Bone marrow (tissue), 2 donors: ENCODE measurements at places on chromosomes 16 and 17.

- DNase-seq = no peak
Observed at GRCh38 chr16:73255031-73255430, 207.1 kb upstream of the ZFHX3 start.

DNA sequence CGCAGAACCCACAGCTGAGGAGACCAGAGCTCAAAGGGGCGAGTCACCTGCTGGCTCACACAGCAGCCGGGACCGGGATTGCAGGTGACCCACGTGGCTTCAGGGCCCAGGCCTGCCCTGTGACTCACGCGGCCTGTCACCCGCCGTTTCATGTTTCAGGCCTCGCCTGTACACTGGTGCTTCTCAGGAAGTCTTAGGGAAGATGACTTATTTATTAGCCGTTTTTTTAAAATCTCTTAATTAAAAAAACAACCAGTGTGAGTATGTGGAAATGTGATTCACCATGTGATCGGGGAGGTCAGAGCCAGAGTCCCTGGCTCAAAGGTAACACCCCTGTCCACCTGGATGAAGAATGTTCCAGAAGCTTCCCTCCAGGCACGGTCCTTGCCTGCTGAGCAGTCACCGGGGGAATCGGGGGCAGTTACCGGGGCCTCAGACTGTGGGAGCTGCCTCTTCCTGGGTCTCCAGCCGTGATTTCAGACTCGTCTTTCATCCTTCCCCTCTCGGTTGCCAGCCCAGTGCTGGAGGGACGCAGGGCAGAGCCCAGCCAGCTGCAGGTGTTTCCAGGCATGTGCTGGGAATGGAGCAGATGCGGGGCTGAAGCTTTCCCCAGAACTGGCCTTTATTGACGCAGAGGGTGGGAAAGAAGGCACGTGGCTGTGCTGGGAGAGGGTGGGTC, 49.3 kb downstream of the CMIP start:
- peak; percentile 7 for DNase-seq

DNA sequence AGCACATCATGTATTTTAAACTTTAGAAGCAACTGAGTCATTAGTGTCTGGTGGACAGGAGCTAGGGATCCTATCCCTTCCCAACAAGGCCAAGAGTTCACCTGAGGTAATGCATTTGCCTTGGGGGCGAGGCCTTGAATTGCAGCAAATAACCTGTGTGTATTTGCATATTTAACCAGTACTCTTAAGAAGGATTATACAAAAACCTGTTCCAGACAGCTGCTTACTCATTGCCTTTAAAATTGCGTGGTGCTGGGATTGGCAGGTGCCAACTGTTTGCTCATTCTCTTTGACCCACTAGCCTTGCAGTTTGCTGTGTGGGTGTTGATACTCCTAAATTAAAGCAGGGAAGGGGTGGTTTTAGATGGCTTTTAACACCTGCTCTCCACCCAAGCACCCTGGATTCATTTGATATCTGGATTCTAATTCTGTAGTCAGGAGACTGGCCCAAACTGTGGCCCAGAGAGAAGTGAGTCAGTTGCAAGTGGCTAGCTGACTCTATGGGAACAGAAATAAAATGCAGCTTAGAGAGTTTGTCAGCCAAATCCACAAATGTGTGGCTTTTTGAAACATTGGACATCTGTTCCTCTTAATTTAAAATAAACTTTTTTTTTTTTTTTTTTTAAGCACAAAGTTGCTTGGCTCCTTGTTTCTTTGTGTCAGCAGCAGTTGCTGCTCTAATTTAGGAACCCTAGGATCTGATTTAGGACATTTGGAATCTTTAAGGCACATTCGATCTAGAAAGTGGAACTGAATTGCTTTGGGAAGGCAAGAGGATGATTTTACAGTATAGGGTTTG, 46.9 kb downstream of the TUBD1 start:
- DNase-seq = peak; percentile 62

GRCh38 chr17:7562208-7562605, 488 bp downstream of the SENP3 start:
- DNase-seq = no peak

DNA sequence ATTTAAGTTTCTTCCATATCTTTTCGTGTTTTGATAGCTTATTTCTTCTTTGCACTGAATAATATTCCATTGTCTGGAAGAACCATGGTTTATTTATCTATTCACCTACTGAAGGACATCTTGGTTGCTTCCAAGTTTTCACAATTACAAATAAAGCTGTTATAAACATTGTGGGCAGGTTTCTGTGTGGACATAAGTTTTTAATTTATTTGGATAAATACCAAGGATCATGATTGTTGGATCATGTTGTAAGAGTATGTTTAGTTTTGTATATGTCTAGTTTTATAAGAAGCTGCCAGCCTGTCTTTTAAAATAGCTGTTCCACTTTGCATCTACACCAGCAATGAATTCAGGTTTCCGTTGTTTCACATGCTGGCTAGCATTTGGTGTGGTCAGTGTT, 339.4 kb downstream of the CDH11 start:
- no peak for DNase-seq

- DNase-seq = no peak
Observed at GRCh38 chr17:50758524-50758923, 8.8 kb downstream of the ANKRD40CL start.

GRCh38 chr16:70304892-70305448, 6.0 kb downstream of the DDX19B start:
- DNase-seq = no peak

GRCh38 chr17:50447870-50448595, 20.6 kb downstream of the CHAD start:
- no peak for DNase-seq

- no peak for DNase-seq
Observed at GRCh38 chr16:11245988-11246387, 10.0 kb downstream of the SOCS1 start.

GRCh38 chr16:24146518-24146917, 109.6 kb upstream of the CACNG3 start:
- DNase-seq = no peak

GRCh38 chr17:3596804-3597464, 12.3 kb downstream of the TRPV1 start:
- DNase-seq = no peak

GRCh38 chr16:49725651-49726050, 130.3 kb downstream of the ZNF423 start:
- no peak for DNase-seq

DNA sequence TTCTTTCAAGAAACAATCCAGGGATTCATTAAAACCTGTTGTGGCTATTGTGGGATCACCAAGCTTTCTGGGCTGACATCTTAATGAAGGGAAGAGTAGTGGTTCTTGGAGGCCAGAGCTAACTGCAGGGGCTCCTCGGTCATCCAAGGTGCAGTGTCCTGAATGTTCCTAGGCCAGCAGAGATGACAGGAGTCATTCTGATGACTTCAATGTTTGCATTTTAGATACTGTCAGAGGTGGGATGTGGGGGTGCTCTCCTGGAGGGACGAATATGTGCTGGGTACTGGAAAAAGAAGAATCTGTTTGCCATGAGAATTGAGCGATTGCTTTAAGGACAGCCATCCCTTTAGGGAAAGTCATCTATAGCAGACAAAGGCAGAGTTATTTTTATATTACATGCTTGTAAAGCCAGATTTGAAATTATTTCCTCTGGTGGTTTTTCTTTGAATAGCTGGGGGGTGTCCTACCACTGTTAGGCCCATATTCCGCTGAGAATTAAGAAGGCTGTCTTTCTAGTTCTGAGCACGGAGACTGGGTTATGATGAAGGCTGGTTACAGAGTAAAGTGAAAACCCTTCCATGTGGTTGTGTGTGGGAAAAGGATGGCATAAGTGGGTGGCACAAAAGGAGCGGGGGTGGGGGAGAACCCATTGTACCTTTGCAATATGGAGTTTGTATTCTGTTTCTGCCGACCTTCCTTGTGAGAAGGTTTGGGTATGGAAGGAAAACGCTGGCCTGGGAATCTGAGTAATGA, 7.4 kb downstream of the HLF start:
- DNase-seq = no peak

- DNase-seq = no peak
Observed at GRCh38 chr17:9150446-9151090, 129.3 kb downstream of the NTN1 start.

DNA sequence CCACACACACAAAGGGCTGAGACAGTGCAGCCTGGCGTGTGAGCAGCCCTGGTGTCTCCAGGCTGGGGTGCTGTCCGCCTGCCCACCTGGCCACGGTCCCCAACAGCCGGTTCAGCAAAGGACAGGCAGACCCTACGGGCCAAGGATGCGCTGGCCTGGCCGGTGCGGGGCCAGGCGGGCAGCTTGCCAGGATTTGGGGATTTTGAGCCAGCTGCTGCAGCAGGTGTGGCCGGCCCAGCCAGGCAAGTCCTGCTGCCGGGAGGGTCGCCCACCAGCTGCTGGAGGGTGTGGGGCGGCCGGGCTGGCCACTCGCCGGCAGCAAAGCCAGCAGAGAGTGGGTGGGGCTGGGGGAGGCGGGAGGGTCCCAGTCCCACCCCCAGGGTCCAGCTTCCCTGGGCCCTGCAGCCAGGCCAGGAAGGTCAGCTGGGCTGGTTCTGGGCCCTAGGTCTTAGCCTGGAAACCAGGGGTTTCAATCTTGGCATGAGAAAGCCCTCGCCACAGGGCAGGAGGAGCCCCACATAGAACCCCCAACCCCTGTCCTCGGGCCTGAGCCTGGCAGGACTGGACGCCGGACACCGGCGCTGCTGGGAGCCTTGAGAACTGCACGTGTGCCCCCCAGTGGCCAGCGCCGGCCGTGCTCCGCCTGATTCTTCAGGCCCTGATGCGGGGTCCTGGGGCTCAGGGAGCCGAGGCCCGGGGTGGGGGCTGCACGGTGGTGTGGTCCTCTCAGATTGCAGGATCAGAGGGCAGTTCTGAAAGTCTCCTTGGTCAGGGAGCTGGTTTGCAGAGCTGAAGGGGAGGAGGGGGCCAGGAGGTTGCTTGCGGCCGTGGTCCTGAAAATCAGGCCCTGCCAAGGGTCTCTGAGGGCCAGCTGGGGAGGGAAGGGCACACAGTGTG, 17.6 kb upstream of the SSTR5 start:
- no peak for DNase-seq

DNA sequence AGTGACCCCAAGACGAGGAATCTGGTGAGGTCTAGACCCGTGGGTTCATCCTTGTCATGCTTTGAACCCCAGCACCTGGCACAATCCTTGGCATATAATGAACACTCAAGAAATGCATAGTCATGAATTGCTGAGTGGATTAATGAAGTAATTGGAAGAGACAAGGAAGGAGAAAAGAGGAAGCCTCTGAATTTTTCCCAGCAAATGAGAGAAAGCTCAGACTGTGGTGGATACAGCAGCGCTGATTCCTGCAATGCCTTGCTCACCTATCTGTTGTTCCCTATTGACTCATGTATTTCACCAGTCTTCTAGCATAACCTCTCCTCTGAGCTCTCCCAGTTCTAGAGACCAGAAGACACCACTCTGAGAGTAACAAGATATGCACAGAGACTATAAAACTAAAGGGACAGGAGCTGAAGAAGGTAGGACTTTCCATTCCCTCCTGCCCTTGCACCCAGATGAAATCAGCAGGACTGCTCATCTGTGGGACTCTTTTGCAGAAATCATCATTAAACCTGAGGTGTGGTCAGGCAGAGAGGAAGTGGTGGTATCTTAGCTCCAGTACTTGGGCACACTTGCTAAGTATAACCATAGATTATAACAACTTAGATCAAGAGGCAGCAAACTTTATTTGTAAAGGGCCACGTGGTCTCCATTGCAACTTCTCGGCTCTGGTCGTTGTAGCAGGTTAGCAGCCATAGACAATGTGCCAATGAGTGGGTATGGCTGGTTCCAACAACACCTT, 102.8 kb downstream of the MAF start:
- DNase-seq = no peak

GRCh38 chr17:82570277-82570676, 50.7 kb downstream of the FOXK2 start:
- DNase-seq = no peak

DNA sequence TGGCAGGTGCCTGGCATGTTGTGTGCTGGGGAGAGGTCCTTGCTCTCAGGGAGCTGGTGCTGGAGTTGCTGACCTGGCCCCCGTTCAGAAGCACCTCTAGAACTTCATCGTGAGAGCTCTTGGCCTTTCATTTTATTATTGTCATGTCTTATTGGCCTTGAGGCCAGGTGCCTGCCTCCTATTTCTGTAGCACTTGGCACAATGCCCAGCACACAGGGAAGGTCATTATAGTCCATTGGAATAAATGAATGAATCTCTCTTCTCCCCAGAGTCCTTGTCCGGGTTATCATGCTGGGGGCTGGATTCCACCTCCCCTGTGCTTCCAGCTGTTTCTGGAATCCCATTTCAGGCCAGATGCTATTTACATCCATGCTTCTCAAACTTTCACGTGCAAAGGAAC, 169.2 kb downstream of the HAPSTR1 start:
- no peak for DNase-seq

GRCh38 chr17:64783031-64783461, 120.9 kb upstream of the SMURF2 start:
- no peak for DNase-seq

DNA sequence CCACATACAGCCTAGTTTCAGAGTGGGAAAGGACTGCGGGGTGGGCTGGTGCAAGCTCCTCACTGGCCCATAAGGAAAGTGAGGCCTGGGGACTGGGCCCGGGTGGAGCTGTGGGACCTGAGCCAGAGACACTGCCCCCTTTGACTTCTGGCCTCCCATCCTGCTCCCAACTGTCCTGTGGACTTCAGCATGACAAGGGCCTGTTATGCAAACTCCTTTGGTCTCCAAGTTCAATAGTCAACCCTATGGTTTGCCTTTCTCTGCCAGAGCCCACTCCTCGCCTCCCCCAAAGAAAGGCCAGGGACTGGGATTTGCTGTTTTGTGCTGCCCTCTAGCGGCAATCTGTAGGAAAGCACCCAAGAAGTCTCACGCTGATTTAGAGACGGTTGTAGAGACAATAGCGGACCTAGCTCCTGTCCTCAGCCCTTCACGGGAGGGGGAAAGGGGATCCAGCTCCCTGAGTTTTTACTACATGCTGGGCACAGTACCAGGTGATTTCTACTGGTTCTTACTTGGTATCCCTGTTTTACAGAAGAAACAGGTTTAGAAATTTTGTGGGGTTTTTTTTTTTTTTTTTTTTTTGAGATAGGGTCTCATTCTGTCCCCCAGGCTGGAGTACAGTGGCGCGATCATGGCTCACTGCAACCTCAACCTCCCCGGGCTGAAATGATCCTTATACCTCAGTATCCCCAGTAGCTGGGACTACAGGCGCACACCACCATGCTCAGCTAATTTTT, 1.2 kb upstream of the TLCD3B start:
- DNase-seq = peak; percentile 12

DNA sequence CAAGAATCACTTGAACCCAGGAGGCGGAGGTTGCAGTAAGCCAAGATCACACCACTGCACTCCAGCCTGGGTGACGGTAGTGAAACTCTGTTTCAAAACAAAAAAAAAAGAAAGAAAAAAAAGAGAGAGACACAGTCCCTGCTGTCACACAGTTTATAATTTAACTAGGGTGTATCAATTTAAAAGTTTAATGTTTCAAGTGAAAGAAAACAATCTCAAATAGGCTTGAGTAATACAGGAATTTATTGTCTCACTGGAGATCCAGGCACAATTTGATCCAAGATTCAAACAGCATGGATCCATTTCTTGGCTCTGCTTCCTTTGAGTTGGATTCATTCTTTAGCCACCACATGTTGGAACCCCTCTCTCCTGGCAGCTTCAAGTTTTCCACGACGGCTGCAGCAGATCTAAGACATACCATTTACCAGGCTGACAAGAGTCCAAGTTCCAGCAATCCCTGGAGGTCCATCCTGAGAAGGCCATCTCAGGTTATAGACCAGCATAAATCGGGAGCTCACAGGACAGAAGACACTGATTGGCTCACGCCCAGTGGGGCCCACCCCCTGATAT, 97.5 kb downstream of the YPEL2 start:
- no peak for DNase-seq

GRCh38 chr17:55770196-55770870, 19.5 kb downstream of the PCTP start:
- peak; percentile 46 for DNase-seq

GRCh38 chr17:8121681-8122421, 2.1 kb downstream of the HES7 start:
- peak; percentile 45 for DNase-seq
